Stimulated activated CD4-positive, alpha-beta T cell treated with anti-CD3 and anti-CD28 coated beads, TNF-alpha, amount 100 ng/mL, for 1 hour (primary cell): ENCODE measurements at places on chromosomes 2 and 18.

DNA sequence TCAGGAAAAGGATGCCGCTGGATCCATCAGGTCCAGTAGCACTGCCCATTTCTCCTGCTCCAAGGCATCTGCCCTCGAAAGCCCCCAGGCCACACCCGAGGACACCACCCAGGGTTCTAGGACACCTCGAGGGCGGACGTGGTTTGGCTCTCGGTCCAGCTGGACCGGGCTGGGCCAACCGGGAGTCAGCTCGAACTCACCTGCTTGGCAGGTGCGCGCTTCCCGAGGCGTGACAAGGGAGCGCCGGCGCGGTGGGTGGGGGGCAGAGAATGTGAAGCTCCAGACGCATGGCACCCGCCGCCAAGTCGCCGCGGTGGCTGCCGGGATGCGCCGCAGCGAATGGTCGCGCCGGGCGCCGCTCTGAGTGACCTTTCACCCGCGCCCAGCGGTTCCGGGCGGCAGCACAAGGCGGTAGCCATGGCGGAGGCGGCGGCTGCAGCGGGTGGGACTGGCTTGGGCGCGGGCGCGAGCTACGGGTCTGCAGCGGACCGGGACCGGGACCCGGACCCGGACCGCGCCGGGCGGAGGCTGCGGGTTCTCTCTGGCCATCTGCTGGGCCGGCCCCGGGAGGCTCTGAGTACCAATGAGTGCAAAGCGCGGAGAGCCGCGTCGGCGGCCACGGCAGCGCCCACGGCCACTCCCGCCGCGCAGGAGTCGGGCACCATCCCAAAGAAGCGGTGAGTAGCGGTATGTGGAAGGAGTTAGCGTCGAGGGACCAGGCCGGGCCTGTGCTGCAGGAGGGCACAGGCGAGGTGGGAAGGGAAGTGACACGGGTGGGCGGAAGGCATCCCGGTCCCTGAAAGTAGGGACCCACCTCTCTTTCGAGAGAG, at the start of gene AGPS:
TSS of gene AGPS (plus strand) at position 401 of the 830 bp plus-strand sequence. CDS start at position 418, 17 bp downstream.
- peak; percentile 44 for DNase-seq

GRCh38 chr18:79386547-79386946, 9.2 kb upstream of the NFATC1 start:
- DNase-seq: no peak

GRCh38 chr2:67566958-67567635, 170.0 kb downstream of the ETAA1 start:
- no peak for DNase-seq

- no peak for DNase-seq
These were observed 36.2 kb downstream of the WIPF1 start for GRCh38 chr2:174561283-174561971.

- peak; percentile 14 for DNase-seq
These were observed 8.8 kb downstream of the GKN2 start for GRCh38 chr2:68943581-68944568.

DNA sequence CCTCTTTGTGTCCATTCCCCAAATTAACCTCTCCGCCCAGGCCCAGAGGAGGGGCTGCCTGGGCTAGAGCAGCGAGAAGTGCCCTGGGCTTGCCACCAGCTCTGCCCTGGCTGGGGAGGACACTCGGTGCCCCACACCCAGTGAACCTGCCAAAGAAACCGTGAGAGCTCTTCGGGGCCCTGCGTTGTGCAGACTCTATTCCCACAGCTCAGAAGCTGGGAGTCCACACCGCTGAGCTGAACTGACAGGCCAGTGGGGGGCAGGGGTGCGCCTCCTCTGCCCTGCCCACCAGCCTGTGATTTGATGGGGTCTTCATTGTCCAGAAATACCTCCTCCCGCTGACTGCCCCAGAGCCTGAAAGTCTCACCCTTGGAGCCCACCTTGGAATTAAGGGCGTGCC, 13.5 kb downstream of the KHK start:
- no peak for DNase-seq

DNA sequence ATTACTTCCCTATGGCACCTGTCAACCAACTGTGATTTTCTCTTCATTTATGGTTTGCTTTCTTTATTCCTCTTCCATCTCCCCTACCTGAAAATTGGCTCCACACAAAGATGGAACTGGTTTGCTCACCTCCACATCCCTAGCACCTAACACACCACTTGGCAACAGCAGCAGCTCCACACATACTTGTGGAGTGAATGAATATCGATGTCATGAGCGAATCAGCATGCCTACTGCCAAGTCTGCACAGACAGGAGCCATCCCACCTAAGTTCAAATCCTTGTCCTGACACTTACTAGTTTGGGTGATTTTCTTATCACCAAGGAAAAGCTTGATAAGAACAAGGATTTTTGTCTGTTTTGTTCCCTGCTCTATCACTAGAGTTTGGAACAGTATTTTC, 191.4 kb upstream of the TMEM200C start:
- no peak for DNase-seq

- no peak for DNase-seq
These were observed 18.4 kb upstream of the TCF7L1 start for GRCh38 chr2:85114586-85115330.

- no peak for DNase-seq
These were observed 236.5 kb downstream of the ZNF804A start for GRCh38 chr2:184834699-184835397.

- no peak for DNase-seq
These were observed 49.3 kb downstream of the DSEL start for GRCh38 chr18:67467188-67467587.

- DNase-seq: no peak
These were observed 221.8 kb downstream of the SPP2 start for GRCh38 chr2:234272069-234272850.

DNA sequence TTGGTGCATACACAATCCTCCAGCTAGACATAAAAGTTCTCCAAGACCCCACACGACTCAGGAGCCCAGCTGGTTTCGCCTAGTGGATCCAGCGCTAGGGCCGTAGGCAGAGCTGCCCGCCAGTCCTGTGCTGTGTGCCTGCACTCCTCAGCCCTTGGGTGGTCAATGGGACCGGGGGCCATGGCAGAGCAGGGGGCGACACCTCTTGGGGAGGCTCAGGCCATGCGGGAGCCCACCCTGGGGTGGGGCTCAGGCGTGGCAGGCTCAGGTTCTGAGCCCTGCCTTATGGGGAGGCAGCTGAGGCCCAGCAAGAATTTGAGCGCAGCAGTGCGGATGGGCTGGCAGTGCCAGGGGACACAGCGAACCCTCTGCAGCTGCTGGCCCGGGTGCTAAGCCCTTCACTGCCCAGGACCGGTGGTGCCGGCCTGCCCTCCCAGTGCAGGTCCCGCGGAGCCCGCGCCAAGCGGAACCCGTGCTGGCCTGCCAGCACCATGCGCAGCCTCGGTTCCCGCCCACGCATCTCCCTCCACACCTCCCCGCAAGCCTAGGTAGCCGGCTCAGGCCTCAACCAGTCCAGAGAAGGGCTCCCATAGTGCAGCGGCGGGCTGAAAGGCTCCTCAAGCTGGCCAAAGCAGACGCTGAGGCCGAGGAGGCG, 1566.6 kb upstream of the SLC39A10 start:
- no peak for DNase-seq

- no peak for DNase-seq
These were observed 37.1 kb downstream of the SLC25A52 start for GRCh38 chr18:31723639-31723989.

DNA sequence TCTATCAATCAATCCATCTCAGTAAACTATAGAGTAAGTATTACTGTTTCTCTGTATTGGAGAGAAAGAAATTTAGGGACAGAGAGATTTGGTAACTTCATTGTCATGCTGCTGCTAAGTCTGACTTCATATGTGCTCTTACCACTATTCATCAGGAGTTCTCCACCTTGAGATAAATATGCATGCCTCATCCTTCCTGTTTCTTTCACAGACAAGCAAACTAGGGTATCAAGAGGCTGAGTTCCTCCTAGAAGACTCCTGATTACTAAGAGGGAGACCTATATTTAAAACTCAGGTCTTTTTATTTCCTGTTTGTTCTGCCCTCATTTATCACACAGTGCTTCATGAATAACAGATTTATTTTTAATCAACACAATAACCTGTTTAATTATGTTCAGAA, 34.1 kb downstream of the RIT2 start:
- DNase-seq: no peak
